Progenitor cell of endocrine pancreas (in vitro differentiated cells): ENCODE measurements at places on chromosomes 11 and 22. TPM values are rescaled to one million over a fixed set of nuclear protein-coding genes. Genes with fewer than 3 reads are reported as not detected.

ACR gene
- total RNA-seq, result 0.62 TPM in 1 of 2 replicates, not detected in the other

FOLR3 gene
- total RNA-seq, result 0.98 TPM in 1 of 2 replicates, not detected in the other

KCNK7 gene
- total RNA-seq, result 0.95 and 1.7 TPM in 2 replicates

MLC1 gene
- total RNA-seq, result not detected in 2 replicates

UBQLNL gene
- 0.53 and 0.79 TPM in 2 replicates for total RNA-seq
